Activated gamma-delta T cell (primary cell): ENCODE measurements at places on chromosomes 7 and 10.

DNA sequence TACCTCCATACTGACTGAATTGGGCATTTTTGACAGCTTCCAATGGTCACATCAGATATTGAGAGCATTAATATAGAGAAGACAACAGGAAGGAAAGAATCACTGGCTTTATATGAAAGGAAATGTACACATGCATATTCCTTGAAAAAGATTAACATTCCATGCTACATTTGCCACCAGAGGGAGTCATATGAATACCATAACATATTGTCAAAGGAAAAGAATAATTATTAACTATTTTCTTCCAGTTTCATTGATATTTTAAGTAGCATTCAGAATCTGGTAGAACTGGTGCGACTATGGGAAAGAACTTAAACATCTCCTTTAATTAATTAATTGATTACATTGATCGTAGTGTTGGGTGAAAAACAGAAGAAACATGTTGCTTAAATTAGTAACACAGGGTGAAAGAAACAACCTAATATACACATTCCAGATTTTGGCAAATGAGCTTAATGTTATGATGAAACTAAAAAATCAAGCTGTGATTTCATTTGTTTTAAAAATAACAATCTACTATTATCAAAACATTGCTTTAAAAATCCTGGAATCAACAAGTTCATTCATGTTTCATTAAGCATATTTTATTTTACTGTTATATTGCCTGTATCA lies 71.5 kb downstream of the GPR85 start:
- no peak for DNase-seq

- DNase-seq: no peak
Observed at GRCh38 chr7:158919686-158920085, 63.3 kb downstream of the DYNC2I1 start.

- DNase-seq: no peak
Observed at GRCh38 chr10:21171936-21172541, 274.9 kb upstream of the NEBL start.

DNA sequence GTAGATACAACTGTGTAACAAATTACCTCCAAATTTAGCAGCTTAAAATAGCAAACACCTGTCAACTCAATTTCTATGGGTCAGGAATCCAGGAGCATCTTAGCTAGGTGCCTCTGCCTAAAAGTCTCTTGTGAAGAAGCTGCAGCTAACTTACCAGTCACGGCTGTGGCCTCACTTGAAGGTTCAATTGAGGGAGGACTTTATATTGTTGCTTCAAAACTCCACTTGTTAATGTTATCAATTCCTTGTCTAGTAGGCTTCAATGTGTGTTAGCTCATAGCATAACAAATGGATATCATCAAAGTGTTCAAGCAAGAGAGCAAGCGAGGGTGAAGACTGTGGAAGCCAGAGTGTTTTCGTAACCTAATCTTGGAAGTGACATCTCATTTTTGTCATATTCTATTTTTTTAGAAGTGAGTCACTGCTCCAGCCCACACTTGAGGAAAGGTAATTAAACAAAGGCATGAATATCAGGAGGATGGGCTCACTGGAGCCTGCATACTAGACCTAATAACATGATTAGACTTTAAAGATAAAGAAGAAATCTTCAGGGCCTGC lies 172.9 kb downstream of the SPAG6 start:
- no peak for DNase-seq

DNA sequence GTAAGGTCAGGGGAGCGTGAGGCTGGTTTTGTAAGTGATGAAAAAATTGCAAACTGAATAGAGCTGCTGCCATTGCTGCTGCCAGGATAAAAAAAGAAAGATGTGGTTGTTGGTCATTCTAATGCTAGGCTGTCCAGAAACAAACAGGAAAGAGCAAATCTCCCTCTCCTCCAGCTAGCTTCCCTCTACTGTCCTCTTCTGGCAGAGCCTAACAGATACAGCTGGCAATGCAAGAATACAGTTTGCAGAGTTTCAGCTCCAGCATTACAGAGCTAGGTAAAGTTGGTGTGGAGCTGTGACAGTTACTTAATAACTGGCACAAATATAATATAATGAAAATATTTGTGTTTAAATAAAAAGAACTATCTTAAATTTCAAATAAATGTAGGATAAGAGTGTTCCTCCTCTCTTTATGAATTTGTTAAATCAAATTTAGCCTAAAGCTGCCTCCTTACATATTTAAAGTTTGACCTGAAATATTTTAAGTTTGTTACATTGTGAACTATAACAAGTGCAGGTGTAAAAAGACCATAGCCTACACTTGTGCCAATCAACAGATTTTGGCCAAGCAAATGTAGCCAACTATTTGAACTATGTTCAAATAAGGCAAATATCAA lies 407.7 kb downstream of the SH2D4B start:
- no peak for DNase-seq
